ENCODE measurements at places on chromosomes 2 and 18.

GRCh38 chr18:53771664-53772063 lies 452.8 kb downstream of the MBD2 start:
- no peak for DNase-seq

DNA sequence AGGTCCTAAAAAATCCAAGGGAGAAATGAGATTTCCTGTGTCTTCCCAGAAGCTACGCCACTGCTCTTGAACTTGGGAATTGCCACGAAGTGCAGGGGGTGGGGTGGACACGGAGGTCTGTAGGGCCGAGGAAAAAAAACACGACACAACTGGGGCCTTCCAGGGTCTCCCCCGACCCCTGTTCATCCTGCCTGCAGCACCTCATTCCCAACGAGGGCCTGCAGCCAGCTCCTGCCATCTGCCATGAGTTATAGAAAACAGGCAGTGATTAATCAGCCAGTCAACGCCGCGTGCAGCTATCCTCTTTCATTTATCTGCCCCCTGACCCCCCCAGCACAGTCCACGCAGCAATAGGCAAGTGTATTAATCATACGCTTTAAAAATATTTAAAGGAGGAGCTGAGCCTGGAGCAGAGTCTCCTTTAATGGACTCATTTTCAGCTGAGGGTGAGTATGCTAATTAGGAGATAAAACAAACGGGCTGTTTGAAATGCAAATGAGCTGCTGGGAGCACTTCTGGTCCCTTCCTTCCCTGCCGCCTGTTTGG lies 209.9 kb downstream of the TFCP2L1 start:
- peak; percentile 24 for DNase-seq

DNA sequence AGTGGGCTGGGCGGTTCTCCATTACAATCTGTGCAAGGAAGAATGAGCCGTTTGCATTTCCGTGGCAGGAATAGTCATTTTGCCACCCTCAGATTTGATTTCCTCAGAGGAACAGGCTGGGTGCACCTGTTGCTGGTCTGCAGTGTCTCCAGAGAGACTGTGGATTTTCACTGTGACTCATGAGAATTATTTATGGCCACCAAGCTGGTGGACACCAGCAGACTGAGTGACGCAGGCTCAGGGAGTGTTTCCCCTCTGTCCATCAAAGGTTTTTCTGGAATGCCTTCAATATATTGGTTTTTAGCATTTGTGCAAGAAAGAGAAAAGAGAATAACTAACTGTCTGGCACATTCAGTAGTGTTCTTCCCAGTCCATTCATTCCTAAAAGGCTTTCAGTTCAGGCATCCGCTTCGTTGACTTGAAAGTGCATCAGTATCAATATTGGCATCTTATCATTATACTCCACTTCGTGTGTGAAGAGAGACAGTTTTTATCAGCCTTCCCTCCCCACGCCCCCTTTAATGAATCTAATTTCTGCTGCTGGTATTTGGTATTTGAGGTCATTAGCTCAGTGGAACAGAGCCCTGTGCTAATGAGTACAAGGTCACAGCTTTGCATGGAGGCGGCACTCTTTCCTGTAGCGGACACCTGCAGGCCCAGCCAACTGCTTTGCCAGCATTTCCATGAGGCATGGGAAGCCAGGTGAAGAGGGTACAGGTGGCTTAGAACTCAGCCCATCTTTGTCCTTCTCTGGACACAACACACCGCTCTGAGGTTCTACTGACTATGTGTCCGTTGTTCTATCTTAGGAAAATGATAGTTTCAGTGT lies 39.9 kb downstream of the PRKCE start:
- no peak for DNase-seq

DNA sequence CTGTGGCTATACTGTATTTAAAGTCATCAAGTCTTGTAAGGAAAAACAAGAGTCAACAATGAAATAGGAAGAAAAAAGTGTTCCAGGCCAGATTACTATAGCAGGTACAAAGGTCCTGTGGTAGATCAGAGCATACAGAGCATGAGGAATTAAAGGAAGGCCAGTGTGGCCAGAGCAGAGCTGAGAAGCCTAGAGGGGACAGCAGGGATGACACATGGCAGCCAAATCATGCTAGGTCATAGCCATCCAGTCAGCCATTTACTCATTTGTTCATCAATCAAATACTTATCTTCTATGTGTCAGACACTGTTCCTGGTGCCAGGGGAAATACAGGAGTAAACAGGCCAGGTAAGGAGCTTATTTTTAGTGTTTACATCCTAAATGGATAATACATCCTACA lies 24.3 kb downstream of the ADD2 start:
- no peak for DNase-seq

DNA sequence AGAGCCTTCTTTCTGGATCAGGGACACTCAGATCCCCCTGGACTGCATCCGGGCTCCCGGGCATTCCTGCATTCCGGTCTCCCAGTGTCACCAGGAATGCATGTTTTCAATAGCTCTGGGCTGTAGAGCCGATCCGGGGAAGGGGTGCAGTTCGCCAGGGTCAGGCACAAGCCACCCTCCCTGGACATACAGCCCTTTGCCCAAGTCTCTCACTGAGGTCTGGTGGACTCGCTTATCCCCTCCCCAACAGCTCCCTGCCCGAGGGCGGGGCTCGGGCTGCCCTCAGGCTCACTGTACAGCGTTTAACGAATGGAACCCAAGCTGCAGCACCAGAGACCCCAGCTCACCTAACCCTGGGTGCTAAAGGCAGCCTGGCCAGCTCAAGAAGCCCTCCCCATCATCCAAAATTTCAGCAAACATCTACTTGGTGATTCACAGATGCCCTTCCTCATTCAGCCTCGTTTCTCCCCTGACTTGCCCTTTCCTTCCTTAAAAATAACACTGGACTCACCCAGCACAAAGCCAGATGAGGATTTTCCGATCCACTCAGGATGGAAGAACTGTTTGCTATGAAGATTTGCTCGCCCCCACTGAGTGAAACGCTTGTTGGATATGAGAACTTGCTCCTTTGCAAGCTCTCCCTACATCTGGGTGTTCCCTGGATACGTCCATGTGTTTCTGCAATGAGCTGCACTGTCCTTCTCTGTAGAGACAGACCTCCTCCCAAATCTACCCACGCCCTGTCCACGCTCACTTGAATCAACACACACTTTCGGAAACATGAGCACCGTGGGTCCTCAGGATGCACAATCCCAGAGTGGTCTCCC lies 58.1 kb downstream of the PXDN start:
- DNase-seq, result no peak

DNA sequence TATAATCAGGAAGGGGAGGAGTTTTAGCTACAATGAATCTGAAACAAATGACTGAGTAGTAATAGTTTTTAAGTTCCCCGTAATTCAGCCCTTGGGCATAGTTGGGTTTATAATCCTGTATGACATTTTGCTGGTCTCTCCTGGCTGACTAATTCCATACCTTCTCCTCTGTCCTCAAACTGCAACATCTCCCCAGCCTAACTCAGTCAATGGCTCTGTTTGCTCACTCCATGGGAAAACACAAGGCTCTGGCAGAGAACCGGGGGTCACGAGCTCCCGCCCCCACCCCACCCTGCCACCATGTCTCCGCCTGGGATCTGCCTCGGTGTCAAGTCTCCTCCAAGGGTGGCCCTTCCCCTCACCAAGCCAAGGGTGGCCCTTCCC lies 168.6 kb downstream of the HDAC4 start:
- no peak for DNase-seq

- DNase-seq, result no peak
Measured at GRCh38 chr2:100909534-100910081, 89.7 kb downstream of the NPAS2 start.

Measured in stimulated activated CD4-positive, alpha-beta T cell treated with anti-CD3 and anti-CD28 coated beads, Interleukin-4, amount 100 ng/mL, for 24 hours (primary cell).